ENCODE measurements at places on chromosomes 2 and 18. TPM values are rescaled to one million over a fixed set of nuclear protein-coding genes. Genes with fewer than 3 reads are reported as not detected.

FOXD4L1 gene
- total RNA-seq = 0.17 TPM

DSG1 gene
- total RNA-seq = not detected

RSAD2 gene
- total RNA-seq = 1.7 TPM

STK39 gene
- total RNA-seq = 16.7 TPM

C1QL2 gene
- not detected for total RNA-seq

PTPRN gene
- total RNA-seq = 3.5 TPM

GBX2 gene
- not detected for total RNA-seq

G6PC2 gene
- total RNA-seq = not detected
